T-helper 2 cell (primary cell): ENCODE measurements at places on chromosomes 3 and 15.

DNA sequence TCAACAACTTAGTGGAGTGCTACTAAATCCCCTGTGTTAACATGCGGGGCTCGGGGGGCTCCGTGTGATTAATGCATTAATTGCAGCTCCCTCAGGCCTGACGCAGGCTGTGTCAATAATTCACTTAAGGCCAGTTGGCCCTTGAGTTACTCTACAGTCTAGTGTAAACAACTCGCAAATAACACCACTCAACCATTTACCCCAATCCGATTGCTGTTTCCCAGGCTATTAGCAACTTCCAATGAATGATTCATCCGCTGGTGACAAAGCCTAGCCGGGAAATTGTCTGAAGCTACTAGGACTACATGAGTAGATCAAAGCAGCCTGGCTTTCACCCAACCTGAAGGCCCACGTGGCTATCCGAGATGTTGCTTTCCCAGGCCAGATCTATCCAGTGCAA is 121.3 kb upstream of the SOX14 start:
- DNase-seq = no peak

DNA sequence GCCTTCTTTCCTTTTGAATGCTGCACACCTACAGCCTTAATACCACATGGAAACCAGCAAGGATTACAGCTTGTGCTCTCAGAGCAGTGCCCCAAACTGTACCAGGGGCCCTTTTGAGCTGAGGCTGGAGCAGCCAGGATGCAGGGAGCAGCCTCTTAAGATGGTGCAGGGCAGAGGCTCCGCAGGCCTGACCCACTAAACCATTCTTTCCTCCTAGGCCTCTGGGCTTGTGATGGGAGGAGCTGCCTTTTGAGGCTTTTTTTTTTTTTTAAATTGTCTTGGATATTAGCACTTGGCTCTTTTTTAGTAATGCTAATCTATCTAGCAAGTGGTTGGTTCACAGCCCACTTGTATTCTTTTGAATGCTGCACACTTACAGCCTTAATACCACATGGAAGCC is 37.7 kb downstream of the PFN2 start:
- DNase-seq = no peak

DNA sequence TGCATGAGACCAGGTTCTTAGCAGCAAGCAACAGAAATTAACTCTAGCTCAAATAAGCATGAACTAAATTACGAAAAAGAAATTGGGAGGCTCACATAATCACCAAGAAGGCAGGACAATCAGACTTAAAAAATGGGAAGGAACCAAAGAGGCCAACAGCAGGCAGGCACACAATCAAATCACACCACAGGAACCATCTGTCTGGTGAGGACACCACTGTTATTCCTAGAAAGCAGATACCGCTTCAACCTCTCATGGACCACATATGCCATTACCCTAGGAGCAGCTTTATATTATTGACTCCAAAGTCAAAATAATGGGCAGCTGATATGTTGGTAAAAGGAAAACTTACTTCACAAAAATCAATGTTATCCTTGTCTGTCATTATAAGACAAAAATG is 51.6 kb downstream of the SUCLG2 start:
- no peak for DNase-seq

GRCh38 chr3:170869645-170870593 is at the start of gene RPL22L1:
TSS of gene RPL22L1 (minus strand) at chr3:170870195. CDS start at chr3:170870167, 28 bp downstream.
- DNase-seq = peak; percentile 93

DNA sequence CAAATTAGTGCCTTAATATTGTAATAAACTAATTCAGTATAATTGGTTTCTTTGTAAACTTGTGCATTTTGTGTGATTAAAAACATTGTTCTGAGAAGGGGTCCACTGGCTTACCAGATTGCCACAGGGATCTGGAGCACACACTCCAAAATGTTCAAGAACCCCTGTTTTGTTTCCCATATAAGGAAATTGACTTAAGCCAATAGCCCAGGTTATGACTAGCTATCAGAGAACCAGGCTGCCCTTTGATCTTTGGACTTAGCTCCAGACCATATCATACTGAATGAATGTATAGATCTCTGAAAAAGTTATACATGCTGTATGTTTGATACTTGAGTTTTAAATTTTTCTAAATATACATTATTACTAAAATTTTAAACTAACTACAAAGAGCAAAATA is 91.7 kb downstream of the NPTN start:
- no peak for DNase-seq

DNA sequence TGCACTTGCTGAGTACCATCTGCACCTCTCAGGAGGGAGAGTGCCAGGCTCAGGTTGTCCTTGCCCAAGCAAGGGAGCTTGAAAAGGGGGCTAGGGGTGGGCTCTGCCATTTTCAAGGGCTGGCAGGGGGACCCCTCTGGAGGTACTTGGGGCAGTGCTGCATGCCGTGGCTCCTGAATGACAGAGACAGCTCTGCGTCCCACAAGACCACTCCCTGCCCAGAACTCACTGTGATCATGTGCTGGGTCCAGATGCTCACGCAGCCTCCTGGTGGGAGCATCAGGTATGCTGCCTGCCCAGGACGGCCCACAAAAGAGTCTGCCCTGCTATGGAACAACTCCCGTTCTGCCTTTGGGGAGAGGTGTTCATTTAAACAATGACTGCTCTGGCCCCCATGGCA is 165.2 kb downstream of the GOLGA6L4 start:
- no peak for DNase-seq

- DNase-seq = no peak
Measured at GRCh38 chr15:76197703-76198455, 113.4 kb downstream of the ETFA start.

- DNase-seq = no peak
Measured at GRCh38 chr3:160686955-160687535, 10.1 kb downstream of the ARL14 start.

- no peak for DNase-seq
Measured at GRCh38 chr15:68801572-68802148, 19.0 kb downstream of the ANP32A start.

DNA sequence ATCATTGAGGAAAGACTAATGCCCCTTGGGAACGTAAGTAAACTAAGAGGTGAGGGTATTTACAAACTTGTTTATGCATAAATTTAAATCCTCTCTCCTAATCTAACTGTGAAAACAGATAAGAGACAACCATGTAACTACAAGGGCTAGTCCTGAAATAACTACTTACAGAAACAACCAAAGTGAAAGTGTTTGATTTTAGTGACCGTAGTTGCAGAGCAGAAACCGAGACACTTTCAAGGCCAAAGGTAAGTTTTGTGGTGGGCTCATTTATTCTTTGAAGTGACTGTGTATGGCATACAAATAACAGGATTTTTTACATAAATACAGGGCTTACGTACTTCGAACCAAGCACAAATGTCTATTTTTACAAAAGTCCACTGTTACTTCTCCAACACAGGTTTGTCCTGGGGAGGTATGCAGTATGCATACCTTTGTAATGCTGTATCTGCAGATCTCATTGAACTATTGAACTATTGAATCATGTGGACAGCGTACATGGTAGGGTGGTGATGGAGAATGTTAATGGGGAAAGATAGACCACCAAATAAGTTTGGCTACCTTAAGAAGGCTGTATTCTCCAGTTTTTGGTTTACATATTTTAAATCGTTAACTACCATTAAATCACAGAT is 99.6 kb upstream of the RBMS3 start:
- no peak for DNase-seq

DNA sequence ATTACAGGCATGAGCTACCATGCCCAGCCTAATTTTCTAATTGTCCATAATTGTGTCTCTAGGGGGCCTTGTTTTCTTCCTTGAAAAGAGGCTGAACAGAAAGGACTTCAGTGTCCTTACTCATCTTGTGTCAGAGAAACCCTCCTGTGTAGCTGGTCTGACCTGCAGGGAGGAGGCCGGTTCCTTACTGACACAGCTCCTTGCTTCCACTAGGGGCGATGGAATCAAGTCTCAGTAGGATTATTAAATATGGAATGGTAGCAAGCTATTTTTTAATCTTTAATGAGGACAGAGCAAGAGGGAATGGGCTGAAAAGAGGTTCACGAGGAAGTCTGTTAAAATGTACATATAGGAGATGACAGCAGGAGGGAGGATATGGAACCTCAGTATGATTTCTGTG is 8.6 kb downstream of the LPCAT4 start:
- DNase-seq = no peak

GRCh38 chr3:178827285-178827856 is 244.2 kb downstream of the ZMAT3 start:
- DNase-seq = no peak

DNA sequence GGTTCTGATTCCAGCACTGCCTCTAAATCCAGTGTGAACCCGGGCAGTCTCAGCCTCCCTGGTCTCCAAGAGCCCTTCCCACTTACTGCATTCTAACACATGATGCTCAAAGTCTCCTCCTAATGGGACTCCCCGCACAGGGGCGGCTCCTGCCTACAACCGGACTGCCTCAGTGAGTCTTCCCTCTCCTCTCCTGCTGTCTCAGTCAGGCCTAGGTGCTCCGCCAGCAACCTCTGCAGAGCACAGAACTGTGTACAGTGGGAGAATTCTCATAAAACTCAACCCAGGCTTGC is 28.9 kb downstream of the TBC1D2B start:
- DNase-seq = no peak

DNA sequence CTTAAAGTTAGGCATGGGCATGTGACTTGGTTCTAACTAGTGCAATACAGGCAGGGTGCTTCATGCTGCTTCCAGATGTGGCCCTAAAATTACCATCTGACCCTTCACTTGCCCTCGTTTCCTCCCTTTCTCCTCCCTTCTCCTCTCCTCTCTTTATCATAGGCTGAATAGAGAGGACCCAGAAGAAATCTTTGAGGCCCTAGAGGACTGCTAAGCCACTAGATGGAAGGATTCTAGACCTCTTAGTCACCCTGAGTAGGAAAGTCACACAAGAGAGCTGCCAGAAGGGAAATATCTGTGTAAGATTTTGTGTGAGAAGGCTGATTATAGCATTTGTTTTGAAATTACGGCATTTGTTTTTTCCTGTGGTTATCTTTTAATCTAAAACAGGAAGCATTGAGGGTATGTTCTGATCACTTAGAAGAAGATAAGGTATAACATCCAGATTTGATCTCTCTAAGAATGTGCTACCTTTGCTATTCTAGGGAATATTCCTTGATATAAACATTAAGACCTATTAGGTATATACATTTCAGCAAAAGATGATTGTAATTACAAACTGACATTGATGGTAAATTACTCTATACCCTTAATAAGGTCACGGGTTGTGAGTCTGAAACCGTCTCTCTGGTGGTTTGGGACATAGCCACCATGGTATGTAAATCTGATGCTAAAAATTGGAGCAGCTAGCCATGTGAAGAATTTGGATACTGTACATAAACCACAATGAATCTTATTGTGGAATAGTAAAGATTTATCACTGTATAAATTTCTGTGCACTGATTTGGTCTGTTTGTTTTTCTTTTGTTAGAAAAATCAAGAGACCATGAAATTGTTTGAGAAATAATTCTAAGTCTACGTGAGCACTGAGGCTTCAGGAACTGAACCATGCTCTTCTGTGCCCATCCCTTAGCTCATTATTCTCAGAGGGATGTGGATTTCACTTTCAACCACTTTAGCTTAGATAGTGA is 84.1 kb downstream of the TP63 start:
- no peak for DNase-seq

- no peak for DNase-seq
Measured at GRCh38 chr3:66473692-66474091, 27.1 kb downstream of the LRIG1 start.

DNA sequence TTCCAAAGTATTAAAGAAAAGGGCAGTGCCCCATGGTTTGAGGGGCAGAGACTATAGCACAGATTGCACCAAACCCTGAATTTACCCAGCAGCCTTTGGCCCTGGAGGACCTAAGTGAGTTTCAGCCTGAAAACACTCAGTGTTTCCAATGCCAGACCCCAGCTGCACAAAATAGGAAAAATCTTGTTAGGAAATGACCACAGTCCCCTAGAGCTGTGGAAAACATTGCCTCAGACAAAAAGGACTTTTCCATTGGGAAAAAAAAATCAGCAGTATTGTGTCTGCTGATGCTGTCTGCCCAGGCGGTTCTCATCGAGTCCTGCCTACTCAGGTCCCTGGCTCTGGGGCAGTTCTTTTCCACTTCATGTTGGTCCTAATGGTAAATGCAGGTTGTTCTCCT is 121.7 kb upstream of the DLG1 start:
- DNase-seq = no peak

- DNase-seq = no peak
Measured at GRCh38 chr3:44074181-44074580, 167.5 kb upstream of the TOPAZ1 start.

GRCh38 chr3:197298945-197299854 is 788 bp upstream of the DLG1 start:
- peak; percentile 22 for DNase-seq

- DNase-seq = no peak
Measured at GRCh38 chr15:65069179-65069578, 1.4 kb upstream of the RASL12 start.

GRCh38 chr3:156014489-156014888 is 105.9 kb upstream of the KCNAB1 start:
- no peak for DNase-seq

GRCh38 chr15:89826671-89827655 is 12.3 kb upstream of the ANPEP start:
- no peak for DNase-seq

DNA sequence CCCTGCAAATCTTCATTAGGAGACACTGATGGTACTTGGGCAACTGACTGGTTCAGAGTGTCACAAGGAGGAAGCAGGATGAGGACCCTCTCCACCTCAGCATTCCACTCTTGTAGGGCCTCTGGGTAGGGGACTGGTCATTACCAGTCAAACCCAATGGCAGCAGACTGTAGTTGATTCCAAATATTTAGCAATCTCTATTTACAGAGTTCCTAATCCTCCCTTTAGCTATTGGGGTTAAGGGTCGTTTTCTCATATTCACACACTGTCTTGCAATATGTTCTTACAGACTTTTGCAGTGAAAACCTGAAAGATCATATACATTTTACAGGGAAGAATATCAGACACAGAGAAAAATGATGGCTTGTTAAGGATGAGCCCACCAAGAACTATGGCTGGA is 397.7 kb downstream of the GAP43 start:
- DNase-seq = no peak

GRCh38 chr3:108234387-108234957 is 12.2 kb upstream of the IFT57 start:
- no peak for DNase-seq

DNA sequence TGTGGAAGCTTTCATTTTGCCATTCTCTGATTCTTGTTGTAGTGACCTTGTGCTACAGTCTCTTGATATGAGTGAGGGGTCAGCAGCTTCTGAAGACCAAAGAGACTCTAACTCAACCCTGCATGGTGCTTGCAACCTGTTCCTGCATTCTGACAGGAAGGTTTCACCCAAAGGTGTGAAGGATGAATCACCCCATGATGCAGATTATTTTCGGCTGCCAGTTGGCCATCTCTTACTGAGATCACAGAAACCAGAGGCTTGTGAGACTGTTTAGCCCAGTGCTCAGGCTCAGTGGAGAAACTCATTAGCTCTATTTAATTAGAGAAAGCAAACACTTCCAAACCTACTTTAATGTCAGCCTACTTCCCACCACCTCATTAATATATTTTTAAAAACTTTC is 29.2 kb upstream of the TPRG1 start:
- no peak for DNase-seq

DNA sequence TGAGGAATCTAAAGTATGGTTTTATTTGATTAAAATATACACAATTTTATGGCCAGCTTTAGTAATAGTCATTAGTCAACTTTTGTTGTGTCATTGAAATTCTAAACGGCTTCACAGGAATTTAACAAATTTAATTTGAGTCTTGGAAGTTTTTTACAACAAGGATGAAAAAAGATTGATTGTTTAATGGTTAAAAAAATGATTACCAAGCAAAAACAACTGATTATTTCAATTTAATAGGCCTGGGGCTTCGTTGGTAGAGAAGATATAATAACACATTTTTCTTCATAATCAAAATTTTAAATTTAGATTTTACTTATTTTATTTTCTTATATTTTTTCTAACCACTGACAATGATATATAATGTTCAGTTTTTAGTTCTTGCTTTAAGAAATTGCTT is 4.4 kb downstream of the MME start:
- DNase-seq = no peak
